CD4-positive, alpha-beta T cell treated with Interleukin-21 for 1 hour (primary cell): ENCODE measurements at places on chromosomes 3 and 15.

- no peak for DNase-seq
These were observed 4.9 kb downstream of the BBS4 start for GRCh38 chr15:72690938-72691337.

DNA sequence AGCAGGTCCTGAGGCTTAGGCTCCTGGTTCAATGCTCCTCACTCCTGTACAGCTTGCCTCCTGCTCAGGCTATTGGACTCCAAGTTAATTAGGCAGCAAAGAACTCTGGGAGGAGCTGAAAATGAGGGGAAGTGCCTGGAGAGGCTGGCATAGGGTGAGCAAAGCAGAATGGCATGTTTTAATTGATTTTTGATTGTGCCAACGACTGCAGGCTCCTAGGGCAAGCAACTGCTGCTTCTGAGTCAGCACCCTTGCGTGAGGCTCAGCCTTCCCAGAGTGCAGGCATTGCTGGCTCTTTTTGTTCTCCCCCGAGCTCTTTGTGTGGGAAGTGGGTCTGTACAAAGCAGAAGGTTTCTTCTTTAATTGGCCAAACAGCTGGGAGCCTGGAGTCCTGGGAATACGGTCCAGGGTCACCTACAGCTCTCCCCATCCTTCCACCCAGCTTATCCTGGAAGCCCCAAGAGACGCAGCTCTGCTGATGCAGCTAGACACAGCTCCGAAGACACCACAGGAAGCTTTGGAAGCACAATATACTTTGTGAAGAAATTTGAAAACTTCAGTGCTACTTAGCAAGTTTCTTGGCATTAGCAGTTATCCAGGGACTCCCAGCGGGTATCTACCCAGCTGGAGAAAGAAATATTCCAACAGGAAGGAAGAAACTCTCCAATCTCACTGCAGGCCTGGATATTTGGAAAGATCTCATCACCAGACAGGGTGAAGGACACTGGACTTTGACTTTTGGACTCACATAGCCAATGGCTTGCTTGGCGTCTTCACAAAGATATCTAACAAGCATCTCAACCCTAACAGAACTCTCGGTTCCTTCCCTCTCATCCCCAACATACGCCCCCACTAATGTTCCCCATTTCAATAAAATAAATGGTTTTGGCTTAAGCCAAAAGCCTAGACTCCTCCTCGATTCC is 76.8 kb downstream of the BDH1 start:
- no peak for DNase-seq

GRCh38 chr3:42071904-42072812 is 19.0 kb upstream of the TRAK1 start:
- DNase-seq: no peak

DNA sequence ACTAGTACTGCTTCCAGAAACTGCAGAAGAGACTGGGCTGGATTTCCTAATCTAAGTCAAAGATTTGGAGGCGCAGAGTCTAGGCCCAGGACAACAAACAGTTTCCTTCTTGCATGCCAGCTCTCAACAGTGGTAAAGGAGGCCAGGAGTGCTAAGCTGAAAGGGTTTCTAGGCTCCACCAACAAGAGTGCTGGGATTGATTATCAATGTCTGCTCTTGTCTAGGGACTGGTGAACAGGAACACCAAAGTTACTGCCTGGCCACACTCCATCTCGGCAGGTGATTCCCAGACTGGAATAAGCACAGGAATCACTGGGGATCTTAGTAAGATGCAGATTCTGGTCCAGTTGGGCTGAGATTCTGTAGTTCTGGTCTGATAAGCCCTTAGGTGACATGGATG is 22.8 kb upstream of the FGD5 start:
- DNase-seq: no peak

DNA sequence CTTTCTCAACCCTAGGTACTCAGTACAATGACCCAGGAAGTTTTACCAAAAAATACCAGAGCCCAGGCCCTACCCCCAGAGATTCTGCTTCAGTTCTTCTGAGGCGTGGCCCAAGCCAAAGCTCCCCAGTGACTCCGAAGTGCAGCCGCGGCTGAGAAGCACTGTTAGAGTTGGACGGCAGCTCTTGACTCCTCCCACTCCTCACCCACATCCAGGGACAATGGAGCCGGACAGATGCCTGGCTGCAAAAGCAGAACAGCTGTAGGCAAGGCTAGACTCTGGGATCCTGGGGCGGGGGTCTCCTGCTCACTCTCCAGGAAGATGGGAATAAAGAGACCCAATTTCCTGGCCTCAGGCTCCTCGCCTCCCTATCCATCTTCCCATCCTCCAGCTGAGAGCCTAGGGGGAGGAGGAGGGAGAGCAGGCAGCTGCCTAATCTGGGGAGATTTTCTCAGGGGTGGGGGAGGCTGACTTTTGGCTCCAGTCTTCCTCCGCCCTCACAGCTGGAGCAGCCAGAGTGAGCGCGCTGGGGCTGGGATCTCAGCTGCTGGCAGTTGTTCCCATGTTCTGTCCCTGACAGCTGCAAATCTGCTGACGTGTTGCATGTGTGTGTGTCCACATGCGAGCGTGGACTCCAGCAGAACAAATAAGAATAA is 223.8 kb downstream of the OPA1 start:
- DNase-seq: no peak

GRCh38 chr3:42613462-42613861 is 13.0 kb downstream of the NKTR start:
- peak; percentile 39 for DNase-seq

DNA sequence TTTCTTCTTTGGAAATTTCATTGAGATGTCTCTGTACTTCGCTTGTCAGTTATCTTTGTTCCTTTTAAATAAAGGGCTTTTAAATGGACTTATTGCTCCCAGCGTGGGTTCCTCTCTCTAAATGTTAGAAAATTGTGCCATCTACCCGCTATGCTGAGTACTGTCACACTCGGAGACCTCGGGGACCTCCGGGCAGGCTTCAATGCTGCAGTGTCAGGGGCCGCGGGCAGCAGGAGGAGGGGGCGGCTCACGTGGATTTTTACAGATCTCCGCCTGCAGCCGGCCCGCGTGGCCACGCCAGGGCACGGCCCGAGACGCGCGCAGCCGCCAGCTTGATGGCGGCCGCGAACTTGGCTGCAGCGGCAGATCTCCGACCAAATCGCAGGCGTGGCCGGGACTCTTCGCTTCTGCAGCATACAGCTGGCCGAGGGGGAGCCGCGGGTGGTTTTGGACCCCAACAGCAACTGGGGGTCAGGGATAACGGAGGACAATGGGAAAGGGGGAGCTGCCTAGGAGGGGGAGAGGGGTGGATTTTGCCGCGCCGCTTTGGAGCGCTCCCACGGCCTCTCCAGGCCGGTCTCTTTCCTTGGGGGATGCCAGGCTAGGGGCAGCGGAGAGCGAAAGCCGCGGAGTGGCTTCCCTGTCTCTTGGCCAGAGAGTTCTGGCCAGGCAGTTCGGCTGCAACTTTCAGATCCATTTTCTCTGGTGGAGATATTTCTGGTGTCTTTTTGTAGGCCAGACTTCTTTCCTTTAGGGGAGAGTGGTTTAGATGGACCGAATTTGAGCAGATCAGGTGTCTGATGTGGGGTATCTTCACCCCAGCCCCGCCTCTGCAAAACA is 15.3 kb downstream of the NR2F2 start:
- DNase-seq: no peak

- no peak for DNase-seq
These were observed 74.7 kb downstream of the GLDN start for GRCh38 chr15:51416129-51416528.

DNA sequence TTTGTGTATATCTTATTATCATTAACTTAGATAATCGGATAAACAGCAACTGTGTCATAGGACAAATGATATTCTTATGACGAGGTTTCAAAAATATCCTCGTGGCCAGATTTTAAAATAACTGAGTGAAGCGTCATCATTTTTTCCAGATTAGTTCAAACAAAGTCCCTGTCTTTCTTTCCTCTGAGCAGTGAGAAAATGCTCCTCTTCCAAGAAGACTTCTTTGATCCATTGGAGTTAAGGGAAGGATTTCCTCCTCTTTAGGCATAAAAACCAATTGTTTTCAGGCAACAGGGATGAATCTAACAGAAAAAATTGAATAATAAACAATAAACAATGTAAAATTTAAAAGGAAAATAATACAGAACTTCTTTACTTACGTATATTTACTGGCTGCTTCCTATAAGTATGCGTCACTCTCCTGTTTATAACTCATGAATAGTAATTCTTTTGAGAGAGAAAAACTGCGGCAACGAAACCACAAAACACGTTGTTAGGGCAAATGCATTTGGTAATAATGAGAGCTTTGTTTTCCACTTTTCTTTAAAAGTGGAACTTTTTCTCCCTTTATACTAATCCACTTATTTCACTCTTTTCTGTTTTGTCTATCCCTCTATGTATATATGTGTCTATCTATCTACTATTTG is 419.4 kb upstream of the ONECUT1 start:
- DNase-seq: no peak

DNA sequence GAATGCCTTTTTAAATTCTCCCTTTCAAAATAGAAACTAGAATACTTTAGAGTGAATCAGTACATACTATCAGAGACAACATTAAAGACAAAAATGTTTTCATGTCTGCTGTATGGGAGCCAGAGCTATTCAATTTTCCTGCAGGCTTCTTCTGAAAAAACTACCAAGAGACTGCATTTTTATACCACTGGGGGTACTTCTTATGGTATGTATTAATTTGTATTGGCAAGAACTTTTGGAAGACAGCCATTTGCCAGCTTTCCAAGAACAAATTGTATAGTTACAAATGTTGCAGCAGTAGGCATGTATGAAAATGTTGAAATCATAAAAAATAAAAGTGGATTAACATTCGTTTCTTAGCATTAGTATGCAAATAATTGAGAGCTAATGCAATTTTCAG is 1010.0 kb upstream of the CADM2 start:
- no peak for DNase-seq

DNA sequence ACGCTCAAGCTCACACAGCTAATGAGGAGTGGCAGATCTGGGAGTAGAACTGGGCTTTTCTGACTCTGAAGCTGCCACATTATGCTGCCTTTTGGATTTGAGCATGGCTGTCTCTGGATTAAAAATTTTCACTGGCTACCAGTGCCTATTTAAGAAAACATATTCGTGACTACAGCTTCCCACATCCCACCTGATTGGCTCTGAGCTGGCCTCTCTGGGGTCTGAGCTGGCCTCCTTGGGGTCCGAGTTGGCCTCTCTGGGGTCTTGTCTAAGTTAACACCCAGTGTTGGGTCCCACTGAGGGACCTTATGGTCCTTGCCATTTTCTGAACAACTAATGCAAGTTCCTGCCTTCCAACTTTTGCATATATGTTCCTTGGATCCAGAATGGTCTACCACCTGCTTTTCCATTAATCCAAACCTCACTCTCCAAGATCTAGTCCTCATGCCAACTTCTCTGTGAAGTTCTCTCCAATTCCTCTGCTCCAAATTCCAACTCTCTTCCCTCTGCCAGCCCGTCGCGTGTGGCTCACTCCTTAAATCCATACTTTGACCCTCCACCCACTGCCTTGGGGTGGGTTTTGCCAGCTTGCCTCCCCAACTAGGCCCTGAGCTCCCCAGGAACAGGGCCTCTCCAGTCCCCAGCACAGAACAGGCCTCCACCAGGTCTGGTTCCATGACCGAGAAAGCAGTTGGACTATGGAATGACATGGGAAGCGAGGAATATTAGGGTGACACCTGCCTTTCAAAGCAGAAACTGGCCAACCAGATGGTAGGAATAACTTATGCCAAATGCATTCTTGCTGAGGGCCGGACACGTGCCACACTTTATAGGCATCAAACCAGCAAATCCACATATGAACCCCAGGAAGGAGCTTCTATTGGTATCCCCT is 42.5 kb downstream of the ATP2B2 start:
- no peak for DNase-seq

GRCh38 chr3:150451329-150452048 is 43.4 kb downstream of the TSC22D2 start:
- no peak for DNase-seq

DNA sequence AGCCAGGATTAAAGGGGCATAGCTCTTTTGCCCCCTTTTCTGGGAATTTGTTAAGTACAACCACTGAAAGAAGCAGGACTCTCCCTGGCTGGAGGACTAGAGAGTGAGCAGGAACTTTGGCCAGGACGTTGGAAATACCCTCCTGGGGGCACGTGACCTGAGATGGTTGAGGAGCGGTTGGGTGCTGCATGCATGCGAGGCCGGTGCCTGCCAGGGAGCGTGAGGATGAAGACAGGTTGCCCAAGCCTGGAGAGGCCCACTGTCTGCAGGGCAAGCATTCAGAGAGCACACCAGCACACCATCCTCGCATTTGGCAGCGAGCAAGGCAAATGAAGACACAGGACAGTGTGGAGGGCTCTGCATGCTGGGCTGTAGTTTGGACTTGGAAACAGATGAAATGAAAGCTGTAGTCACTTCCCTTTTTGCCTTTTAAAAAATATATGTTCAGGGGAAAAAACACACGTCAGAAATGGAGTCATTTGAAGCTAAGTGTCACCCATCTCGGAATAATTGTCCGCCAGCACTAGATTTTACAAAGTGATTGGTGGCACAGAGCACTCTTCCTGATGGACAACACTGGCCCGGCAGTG is 217.6 kb downstream of the SLCO3A1 start:
- no peak for DNase-seq

GRCh38 chr3:108035751-108036150 is 55.1 kb downstream of the CD47 start:
- no peak for DNase-seq

DNA sequence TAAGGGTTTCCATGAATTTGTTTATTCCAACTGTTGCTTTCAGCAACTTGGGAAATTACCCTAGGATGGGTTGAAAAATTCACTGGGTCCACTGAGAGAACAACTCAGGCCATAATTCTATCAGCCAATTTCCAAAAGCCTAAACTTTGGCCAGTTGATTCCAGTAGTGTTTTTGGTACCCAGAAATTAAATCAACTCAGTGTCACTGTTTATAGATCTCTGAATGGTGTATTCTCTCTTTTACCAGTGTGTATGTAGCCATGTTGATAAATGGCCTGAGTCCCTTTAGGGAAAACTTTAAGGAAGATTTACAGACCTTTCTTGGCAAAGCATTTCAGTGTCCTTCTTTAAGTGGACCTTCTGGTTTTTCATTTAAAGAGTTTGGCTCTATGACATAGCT is 636.4 kb downstream of the OTOL1 start:
- no peak for DNase-seq

DNA sequence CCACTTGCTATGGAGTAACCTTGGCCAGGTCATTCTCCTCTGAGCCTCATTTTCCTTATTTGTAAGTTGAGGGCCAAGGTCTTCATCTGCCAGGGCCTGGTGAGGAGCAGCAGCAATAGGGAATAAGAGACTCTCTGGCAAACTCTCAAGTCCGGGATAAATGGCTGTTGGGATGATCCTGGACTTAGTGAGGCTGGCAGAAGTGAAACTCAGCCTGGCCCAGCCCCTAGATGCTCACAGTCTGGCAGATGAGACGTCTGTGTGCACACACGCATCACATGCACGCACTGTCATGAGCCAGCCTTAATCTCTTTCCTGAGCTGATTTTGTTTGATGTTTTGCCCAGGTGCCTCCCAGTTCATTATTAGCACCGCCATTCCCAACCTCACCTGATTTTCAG is 26.8 kb downstream of the SLC6A6 start:
- DNase-seq: no peak
